ENCODE measurements at places on chromosomes 12 and 14.

GRCh38 chr14:103104389-103104653, 9.8 kb downstream of the EXOC3L4 start:
- H3K4me3 ChIP-seq = no peak overlapping the region
- no peak for DNase-seq
- no peaks in the 10 kb centered on the region for H3K36me3 ChIP-seq
- H3K4me1 ChIP-seq = peaks cover 13% of the 10 kb centered on the region
- peaks cover 71% of the 10 kb centered on the region for H3K27me3 ChIP-seq
- H3K27ac ChIP-seq = no peak overlapping the region

GRCh38 chr12:118361092-118361404, 11.7 kb downstream of the TAOK3 start:
- no peak overlapping the region for H3K4me3 ChIP-seq
- H3K4me1 ChIP-seq = peaks cover 89% of the 10 kb centered on the region
- peak overlapping the region; percentile 7 for H3K27ac ChIP-seq

DNA sequence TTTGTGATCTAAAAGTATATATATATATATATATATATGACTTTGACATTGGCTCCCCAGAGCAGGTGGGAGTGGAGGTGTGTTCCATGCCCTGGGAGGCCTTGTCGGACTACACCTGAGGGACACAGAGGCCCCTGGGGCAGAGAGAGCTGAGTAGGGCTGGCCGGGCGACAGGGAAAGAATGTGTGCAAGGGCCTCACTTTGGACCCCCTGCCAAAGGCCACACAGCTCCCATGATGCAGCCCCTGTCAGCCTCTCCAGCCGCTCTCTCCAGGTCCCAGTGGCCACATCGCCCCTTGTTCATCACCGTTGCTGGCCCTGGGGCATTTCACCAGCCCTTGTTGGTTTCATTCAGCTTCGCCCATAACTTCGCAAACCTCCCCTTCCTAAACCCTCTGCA, 123.9 kb downstream of the BCL11B start:
- no peak for DNase-seq
- H3K4me1 ChIP-seq = no peaks in the 10 kb centered on the region
- no peaks in the 10 kb centered on the region for H3K36me3 ChIP-seq
- no peak overlapping the region for H3K27ac ChIP-seq
- H3K27me3 ChIP-seq = peaks cover 24% of the 10 kb centered on the region
- no peak overlapping the region for H3K4me3 ChIP-seq

GRCh38 chr12:65651060-65651459, 173.2 kb upstream of the HMGA2 start:
- no peak overlapping the region for H3K27ac ChIP-seq
- peaks cover 7% of the 10 kb centered on the region for H3K27me3 ChIP-seq
- no peaks in the 10 kb centered on the region for H3K4me1 ChIP-seq
- H3K4me3 ChIP-seq = no peak overlapping the region
- no peaks in the 10 kb centered on the region for H3K36me3 ChIP-seq

DNA sequence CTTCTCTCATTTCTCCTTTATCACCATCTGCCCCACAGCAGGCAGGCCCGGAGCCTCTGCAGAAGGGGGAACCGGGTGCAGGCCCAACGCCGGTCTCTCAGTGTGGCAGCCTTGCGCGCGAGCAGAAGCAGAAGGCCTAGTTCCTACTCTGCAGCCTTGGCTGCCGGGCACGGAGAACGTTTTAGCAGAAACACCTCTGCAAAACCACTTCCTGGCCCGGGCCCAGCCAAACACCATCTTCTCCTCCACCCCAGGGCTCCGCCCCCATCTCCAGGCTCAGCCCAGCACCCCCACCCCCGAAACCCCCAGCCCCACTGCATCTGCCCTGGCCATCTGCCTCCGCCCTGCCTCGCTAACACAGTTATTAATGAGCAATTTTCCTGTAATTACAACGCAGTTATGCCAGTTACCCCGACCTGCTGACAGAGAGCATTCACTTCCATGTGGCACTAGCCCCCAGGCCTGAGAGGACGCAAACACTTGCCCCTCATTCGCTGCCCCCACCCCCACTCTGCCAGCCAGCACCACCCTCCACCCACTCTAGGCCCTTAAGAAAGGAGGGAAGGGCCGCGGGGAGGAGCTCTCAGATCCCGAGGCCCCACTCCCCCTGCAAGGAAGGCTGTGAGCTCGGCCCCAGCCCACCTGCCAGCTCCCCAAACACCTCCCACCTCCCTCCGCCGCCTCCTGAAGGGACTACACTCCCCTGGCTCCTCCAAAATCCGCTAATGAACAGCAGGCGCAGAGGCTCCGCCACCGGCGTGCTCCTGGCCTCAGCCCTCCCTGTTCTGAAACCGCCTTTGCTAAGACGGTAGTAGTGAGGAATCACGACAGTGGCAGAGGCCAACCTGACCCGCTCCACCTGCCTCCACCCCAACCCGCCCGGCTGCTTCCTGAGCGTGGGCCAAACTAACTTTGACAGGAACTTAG, 44.7 kb upstream of the FBRSL1 start:
- peak overlapping the region; percentile 30 for H3K4me3 ChIP-seq
- peak; percentile 63 for DNase-seq
- no peaks in the 10 kb centered on the region for H3K4me1 ChIP-seq
- no peaks in the 10 kb centered on the region for H3K36me3 ChIP-seq
- H3K27ac ChIP-seq = peak overlapping the region; percentile 74
